HS-27A (cell line): ENCODE measurements at places on chromosomes 3 and 15.

DNA sequence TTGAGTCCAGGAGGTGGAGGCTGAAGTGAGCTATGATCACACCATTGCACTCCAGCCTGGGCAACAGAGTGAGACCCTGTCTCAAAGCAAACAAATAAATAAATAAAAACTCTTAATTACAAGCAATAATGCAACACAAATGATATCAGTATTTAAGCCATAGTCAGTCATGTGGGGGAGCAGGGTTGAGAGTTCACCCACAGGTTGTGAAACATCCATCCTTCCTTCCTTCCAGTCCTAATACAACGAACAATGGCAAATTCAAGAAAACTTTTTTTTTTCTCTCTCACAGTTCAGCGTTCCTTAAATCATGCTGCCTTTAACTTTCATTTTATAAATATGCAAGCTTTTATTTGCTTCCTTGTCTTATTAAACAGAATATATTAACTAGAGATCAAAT, 24.1 kb downstream of the ZNF592 start:
- no peak for DNase-seq

DNA sequence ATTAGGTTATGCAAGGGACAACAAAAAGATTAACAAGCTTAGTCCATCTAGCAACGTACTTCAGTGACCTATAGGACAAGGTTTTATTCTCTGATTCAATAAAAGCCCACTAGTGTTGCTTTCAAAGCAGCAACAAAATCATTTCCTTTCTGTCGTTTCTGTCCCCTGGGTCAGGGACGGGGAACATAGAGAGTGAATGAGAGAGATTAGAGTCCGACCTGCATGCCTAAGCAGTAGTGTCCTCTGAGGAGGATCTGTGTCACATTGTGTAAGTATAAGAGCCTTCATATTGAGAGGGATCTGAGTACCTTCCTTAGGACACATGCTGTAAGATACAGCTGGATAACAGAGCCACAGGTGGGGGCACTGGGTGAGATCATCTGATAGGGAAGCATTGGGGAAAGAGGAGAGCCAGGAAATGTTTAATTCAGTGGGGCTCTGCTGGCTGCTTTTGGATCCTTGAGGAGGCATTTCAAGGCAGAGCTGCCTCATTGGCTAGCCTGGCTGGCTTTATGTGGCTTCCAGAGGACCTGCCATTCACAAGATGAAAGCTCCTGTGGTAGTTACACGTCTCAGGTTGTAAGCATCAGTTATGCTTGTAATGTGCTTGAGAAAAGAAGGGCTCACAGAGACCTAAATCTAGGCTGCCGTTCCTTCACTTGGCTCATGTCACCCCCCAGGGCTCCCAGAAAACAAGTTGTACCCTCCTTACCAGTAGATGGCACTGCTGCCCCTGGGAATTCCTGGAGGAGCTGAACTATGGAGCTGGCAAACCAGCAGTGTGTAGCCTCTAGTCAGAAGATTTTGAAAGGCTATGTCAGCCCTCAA, 2.7 kb downstream of the TMEM108 start:
- DNase-seq, result peak; percentile 29

GRCh38 chr15:36617529-36618196, 38.2 kb downstream of the CDIN1 start:
- no peak for DNase-seq

DNA sequence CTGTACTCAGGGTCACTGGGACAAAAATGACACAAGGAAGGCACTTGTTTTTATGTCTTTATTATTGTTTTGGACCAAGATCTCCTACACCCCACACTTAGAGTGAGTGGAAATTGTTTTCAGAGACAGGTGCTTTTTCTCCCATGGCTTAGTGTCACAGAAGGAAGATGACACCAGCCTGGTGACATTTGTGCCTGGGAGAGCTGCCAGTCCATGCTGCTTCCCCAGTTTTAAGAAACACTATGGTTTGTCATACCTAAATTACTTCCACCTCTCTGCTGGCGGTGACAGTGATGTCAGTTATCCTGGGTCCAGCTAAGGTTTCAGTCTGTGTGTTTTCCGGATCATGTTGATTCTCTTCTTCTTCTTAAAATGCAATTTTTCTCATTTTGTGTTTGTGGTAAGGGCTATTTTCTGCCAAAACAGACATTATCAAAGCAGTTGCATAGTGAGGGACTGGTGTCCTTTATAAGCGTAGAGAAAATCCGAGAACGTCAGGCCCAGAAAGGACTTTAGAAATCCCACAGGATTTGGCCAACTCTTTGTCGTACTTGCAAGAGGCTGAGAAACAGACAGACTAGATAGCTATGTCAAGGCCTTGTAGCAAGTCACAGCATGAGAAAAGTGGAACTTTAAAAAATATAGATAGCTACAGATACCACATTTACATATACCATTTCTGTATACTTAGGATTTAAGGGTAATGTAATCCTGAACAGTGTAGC, 149.5 kb downstream of the TP63 start:
- no peak for DNase-seq

DNA sequence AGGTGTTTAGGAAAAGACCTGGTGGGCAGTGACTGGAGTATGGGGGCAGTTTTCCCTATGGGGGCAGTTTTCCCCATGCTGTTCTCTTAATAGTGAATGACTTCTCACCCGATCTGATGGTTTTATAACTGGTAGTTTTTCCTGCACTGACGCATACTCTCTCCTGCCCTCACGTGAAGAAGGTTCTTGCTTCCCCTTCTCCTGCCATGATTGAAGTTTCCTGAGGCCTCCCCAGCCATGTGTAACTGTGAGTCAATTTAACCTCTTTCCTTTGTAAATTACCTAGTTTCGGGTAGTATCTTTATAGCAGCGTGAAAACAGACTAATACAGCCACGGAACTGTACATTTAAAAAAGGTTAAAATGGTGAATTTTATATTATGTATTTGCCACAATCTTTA, 25.0 kb upstream of the CHRNB4 start:
- no peak for DNase-seq

DNA sequence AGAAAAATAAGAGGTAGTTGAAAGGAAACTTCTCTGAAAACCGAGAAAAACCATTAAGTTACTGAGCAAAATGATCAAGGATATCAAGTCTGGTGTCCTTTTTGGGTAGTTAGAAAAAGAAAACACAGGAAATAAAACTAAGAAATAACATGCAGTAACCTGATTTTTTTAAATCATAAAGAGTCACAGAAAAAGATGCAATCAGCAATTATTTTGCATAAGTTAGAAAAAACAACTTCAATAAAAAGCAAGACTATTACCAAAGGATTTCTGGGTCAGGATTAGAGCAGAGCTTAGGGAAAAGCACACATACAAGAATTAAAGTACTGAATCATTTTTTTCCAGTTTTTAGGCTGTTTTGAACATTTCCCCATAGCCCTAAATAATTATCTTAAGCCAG, 28.5 kb upstream of the ANO10 start:
- no peak for DNase-seq

DNA sequence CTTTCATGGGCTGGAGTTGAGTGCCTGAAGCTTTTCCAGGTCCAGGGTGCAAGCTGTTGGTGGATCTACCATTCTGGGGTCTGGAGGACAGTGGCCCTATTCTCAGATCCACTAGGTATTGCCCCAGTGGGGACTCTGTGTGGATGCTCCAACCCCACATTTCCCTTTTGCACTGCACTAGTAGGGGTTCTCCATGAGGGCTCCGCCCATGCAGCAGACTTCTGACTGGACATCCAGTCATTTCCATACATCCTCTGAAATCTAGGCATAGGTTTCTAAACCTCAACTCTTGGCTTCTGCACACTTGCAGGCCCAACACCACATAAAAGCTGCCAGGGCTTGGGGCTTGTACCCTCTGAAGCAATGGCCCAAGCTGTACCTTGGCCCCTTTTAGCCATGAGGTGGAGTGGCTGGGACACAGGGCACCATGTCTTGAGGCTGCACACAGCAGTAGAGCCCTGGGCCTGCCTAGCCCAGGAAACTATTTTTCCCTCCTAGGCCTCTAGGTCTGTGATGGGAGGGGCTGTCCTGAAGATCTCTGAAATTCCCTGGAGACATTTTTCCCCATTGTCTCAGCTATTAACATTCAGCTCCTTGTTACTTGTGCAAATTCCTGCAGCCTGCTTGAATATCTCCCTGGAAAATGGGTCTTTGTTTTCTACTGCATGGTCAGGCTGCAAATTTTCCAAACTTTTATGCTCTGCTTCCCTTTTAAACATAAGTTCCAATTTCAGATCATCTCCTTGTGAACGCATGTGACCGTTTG, 6.0 kb upstream of the HACD2 start:
- DNase-seq, result no peak

DNA sequence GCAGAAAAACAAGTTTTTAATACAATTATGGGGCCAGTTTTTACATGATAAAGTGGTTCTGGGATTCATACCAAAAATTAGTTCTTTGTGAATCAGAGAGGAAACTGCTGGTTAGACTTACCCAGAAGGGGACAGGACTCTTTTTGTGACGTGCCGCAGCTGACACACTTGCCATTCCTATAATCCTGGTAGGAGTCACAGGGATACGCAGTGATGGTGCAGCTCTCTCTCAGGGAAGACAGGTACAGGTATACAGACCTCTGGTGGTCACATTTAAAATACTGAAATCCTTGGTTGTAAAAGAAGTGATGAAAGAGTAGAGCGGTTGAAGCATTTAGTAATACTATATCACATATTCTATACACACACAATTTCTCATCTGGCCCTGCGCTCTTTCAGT, 20.2 kb upstream of the TMEM41A start:
- DNase-seq, result no peak

GRCh38 chr3:73576999-73577461, 47.7 kb downstream of the PDZRN3 start:
- no peak for DNase-seq

- DNase-seq, result no peak
These were observed 423.1 kb downstream of the PLCL2 start for GRCh38 chr3:17307887-17308286.

DNA sequence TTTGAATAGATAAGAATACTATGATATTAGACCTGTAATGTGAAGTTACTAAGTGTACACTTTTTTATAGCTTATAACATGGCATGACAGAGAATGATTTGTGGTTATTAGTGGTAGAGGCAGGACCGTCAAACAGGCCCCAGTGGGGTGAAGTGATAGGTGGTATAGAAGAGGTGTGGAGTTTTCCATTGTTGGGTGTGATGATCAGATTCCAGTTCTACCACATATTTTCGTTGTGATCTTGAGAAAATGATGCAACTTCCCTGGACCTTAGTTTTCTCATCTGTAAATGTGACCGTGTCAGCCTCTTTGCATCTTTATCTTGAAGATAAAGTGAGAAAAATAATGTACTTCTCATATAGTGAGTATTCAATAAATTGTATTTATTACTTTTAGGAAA, 30.3 kb upstream of the UTS2B start:
- no peak for DNase-seq

DNA sequence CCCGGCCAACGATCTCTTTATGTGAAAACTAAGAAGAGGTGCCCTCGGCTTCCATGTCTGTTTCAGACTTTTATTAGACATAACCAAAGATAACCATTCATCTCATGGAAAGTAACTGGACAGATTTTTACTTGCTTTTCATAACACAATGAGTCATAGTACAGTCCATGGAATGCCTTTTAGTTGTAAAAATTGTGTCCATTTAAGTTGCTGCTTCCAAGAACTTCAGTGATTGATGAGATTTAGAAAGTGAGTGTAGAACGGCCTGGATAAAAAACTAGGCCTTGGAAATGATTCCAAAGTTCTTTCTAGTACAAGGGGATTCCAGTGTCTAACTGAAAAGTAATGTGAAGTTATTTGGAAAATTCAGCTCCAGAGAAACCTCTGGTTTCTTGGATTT, 10.8 kb downstream of the EIF2AK4 start:
- no peak for DNase-seq

GRCh38 chr15:58203537-58203936, 65.4 kb downstream of the AQP9 start:
- DNase-seq, result peak; percentile 73

DNA sequence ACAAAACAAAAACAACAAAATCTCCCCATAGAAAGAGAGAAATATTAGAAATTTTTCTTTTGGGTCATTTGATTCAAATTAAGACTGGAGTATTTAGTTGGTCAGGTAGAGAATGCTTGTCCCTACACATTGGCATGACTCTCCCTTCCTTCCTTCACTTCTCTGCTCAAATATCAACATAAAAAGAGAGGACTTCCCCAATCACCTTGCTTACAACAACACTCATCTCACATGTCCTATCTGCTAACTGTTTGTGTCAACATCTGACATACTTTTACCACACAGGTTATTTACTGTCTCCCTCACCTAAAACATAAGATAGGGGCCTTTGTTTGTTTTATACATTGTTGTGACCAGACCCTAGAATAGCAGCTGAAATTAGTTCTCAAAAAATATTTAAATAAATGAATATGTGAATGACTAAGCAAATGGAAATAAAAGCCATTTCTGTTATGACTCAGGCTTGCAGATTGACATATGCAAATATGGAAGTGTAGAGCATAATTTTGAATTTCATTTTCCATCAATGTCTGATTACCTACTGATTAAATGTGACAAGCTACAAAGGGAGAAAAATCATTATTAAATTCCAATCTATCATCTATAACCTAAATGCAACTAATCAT, 304.8 kb downstream of the CTNNB1 start:
- no peak for DNase-seq

GRCh38 chr3:120762615-120763014, 20.1 kb downstream of the GTF2E1 start:
- no peak for DNase-seq

- DNase-seq, result no peak
These were observed 183.0 kb downstream of the SUCNR1 start for GRCh38 chr3:152056481-152056880.

GRCh38 chr15:51736751-51737521, 519 bp downstream of the LYSMD2 start:
- no peak for DNase-seq

DNA sequence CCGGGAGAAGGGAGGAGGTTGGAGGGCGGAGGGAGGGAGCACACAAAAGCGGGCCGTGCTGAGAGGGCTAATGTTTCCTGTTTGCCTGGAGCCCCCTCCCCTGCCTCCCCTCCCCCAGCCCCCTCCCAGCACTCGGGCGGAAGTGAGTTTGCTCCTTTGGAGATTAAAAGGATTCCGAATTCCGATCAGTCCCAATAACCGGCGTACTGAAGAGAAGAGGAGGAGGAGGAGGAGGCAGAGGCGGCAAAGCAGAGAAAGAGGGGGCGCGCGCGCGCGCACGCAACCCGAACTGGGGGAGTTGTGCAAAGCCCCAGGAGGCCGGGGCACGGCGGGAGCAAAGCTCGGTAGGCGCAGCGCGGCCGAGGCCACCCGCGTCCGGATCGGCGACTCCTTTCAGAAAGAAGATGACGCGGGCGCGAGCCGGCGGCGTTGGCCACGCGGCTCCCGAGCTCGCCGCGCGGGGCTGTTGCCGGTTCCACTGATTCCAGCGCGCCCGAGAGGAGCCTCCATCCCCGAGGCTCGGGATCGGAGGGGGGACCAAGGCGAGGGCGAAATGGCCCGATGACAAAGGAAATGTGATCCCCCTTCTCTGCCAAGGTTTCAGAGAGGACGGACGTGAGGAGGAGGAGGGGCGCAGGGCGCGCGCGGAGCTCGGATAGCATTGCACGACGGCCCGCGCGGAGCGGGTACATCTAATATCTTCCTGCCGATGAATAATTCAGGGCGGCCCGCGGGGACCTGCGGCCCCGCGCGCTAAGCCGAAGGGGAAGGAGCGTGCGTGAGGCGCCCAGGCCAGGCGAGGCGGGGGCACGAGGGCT, 1.1 kb upstream of the TRIM71 start:
- DNase-seq, result no peak

GRCh38 chr3:170982733-170983132, 43.8 kb downstream of the SLC2A2 start:
- DNase-seq, result no peak
